ENCODE measurements at places on chromosomes 6 and 20. TPM values are rescaled to one million over a fixed set of nuclear protein-coding genes. Genes with fewer than 3 reads are reported as not detected.

PHF3 gene
- total RNA-seq: 74.9 TPM

MATN4 gene
- 0.11 TPM for total RNA-seq

SEMG1 gene
- not detected for total RNA-seq

MOCS3 gene
- total RNA-seq: 11.0 TPM

AGPAT4 gene
- 10.9 TPM for total RNA-seq

GGTLC1 gene
- not detected for total RNA-seq

SIRPB2 gene
- total RNA-seq: not detected

PTP4A1 gene
- 53.9 TPM for total RNA-seq

SIRPA gene
- 11.5 TPM for total RNA-seq

CST5 gene
- total RNA-seq: not detected

CALHM4 gene
- not detected for total RNA-seq

PLA2G7 gene
- total RNA-seq: not detected

KHDC3L gene
- total RNA-seq: not detected

SSR1 gene
- 90.4 TPM for total RNA-seq

OR12D3 gene
- total RNA-seq: not detected

OXT gene
- not detected for total RNA-seq

ESR1 gene
- total RNA-seq: 8.2 TPM

PGC gene
- total RNA-seq: not detected

TRDN gene
- not detected for total RNA-seq

PAX1 gene
- not detected for total RNA-seq

ACTR5 gene
- 7.6 TPM for total RNA-seq

SIRPB1 gene
- total RNA-seq: 0.25 TPM

SYCP2L gene
- total RNA-seq: not detected

HELZ2 gene
- 46.2 TPM for total RNA-seq

NFATC2 gene
- total RNA-seq: not detected

BPI gene
- total RNA-seq: not detected

MRS2 gene
- total RNA-seq: 32.0 TPM

C20orf202 gene
- total RNA-seq: 0.12 TPM

Measured in uterine smooth muscle cell (primary cell).